ENCODE measurements at places on chromosomes 12 and 14. TPM values are rescaled to one million over a fixed set of nuclear protein-coding genes. Genes with fewer than 3 reads are reported as not detected.

DNA sequence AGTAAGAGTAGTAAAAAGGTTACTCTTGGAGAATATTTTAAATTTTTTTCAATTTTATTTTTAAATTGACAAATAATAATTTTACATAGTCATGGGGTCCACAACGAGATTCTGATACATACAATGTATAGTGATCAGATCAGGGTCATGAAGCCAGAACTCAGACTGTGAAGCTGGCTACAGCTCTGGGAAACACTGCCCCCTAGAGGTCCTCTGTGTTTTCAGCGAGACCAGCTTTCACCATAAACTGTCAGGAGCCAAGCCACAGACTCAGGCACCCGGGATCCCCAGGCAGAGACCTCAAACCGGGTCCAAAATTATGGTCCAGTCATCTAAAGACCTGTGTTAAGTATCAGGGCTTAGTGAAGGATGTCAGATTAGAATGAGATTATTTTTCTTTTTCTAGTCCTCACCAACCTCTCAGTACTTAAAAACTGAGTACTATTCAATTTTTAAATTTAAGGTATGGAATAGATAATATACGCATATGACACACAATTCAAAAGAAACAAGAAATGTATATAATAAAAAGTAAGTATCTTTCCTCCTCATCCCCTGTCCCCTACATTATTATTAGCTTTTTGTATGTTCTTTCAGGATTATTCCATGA is 397.1 kb downstream of the MDGA2 start:
- DNase-seq: no peak
- H3K4me1 ChIP-seq: no peaks in the 10 kb centered on the region
- no peaks in the 10 kb centered on the region for H3K27me3 ChIP-seq
- H3K27ac ChIP-seq: no peak overlapping the region

- H3K4me1 ChIP-seq: no peaks in the 10 kb centered on the region
- H3K27ac ChIP-seq: no peak overlapping the region
Measured at GRCh38 chr12:9895215-9895971, 14.1 kb downstream of the KLRF2 start.

DNA sequence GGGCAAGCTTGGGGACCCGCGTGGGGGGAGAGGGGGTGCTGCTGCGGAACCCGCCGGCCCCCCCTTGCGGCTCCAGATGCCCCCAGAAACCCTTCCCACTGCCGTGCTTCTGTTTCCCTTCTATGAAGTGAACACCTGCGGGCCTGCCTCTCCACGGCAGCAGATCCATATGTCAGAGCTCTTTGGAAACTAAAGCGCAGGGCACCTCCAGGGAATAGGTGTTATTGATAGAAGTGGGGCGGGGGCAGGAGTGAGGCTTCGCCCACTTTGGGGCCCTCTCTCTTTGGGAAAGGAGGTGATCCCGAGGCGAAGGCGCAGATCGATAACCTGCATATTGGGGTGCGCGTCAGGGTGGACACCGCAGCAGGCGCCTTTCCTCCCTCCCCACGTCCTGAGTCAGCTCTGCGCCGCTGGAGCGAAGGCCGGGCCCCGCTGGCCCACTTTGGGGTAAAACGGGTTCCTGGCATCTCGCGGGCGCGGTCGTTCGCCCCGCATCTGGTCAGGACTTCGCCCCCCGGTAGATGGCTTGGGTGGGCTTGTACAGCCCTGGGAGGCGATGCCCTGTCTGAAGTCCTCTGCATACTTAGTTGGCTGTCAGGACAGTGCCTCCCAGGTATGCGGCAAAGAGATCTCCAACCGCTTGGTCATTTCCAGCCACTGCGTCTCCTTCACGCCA is 524 bp downstream of the KMT5A start:
- no peaks in the 10 kb centered on the region for H3K36me3 ChIP-seq
- H3K27ac ChIP-seq: peak overlapping the region; percentile 79
- no peaks in the 10 kb centered on the region for H3K27me3 ChIP-seq
- H3K4me3 ChIP-seq: peak overlapping the region; percentile 49
- DNase-seq: no peak

DNA sequence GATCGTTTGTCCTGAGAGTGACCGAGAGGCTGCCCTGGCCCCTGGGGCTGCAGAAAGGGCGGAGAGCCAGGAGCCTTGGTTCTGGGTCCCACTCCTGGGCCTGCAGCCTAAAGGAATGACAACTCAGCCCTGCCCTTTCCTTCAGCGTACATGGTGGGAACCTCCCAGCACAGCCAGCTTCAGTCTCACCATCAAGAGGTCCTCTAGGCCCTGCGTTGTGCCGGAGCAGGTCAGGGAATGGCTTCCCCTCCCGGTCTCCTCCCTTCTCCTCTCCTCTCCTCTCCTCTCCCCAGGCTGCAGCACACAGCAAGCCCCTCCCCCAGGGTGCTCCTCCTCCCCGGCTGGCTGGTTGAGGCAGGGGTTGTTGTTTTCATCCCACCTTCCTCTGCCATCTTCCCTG is 44.6 kb upstream of the TUNAR start:
- no peak overlapping the region for H3K4me3 ChIP-seq
- H3K27ac ChIP-seq: no peak overlapping the region
- no peaks in the 10 kb centered on the region for H3K36me3 ChIP-seq

DNA sequence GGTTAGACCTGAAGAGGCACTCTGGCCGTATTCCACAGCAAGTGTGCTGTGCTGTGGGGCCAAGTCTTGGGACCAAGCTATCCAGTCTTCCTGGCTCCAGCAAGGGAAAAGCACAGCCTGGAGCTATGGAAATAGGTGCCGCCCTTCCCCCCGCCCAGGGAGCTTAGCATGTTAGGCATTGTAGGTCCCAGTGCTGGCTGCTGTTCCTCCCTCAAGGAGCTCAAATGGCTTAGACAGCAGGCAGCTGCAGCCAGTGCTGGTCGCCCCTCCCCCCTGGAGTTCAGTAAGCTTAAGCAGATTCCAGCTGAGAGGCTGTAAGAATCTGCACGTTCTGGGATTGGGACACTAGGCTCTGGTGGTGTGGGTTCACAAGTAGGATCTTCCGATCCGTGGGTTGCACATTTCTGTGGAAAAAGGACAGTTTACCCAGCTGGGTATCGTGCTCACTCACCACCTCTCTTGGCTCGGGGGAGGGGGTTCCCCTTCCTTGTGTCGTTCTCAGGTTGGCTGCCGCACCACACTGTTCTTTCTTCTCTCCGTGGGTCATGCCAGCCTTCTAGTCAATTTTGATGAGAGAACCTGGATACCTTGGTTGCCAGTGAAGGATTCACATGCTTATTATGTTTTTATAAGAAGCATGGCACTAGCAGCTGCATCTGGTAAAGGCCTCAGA is 127.3 kb downstream of the CNTN1 start:
- no peak for DNase-seq
- no peaks in the 10 kb centered on the region for H3K36me3 ChIP-seq
- no peak overlapping the region for H3K4me3 ChIP-seq
- no peaks in the 10 kb centered on the region for H3K27me3 ChIP-seq

- H3K27ac ChIP-seq: peak overlapping the region; percentile 78
- H3K36me3 ChIP-seq: no peaks in the 10 kb centered on the region
- no peaks in the 10 kb centered on the region for H3K27me3 ChIP-seq
- H3K4me1 ChIP-seq: peaks cover 30% of the 10 kb centered on the region
Measured at GRCh38 chr12:108629824-108630476, 3.7 kb downstream of the SELPLG start.

GRCh38 chr14:68970038-68970612 is 9.0 kb downstream of the ACTN1 start:
- peak overlapping the region; percentile 55 for H3K27ac ChIP-seq
- DNase-seq: no peak
- no peak overlapping the region for H3K4me3 ChIP-seq
- no peaks in the 10 kb centered on the region for H3K27me3 ChIP-seq
- peaks cover 59% of the 10 kb centered on the region for H3K36me3 ChIP-seq
- peaks cover 84% of the 10 kb centered on the region for H3K4me1 ChIP-seq

DNA sequence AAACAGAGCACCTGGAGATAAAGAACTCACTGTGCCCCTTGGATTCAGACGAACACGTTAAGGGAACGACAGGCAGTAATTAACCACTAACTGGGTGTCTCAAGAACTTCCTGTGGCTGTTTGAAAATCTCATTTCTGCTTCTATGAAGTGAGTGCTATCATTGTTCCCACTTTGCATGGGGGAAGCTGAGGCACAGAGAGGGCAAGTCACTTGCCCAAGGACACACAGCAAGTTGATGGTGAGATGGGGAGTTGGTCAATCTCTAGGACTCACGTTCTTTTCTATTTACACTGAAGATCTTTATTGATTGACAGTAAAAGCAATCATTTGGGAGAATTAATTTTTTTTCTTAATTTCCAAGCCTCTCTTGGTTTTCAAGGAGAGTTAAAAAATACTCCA is 26.8 kb upstream of the LHX5 start:
- H3K27me3 ChIP-seq: peaks cover 4% of the 10 kb centered on the region
- H3K27ac ChIP-seq: no peak overlapping the region
- no peaks in the 10 kb centered on the region for H3K36me3 ChIP-seq
- H3K4me1 ChIP-seq: no peaks in the 10 kb centered on the region

The AP1G2 gene
- 2.9 TPM for total RNA-seq

The SIX1 gene
- total RNA-seq: 8.6 TPM

- DNase-seq: no peak
- H3K36me3 ChIP-seq: no peaks in the 10 kb centered on the region
- no peaks in the 10 kb centered on the region for H3K27me3 ChIP-seq
- H3K4me3 ChIP-seq: no peak overlapping the region
- H3K27ac ChIP-seq: no peak overlapping the region
Measured at GRCh38 chr12:79486154-79486553, 204.6 kb downstream of the PAWR start.

The OR6C1 gene
- total RNA-seq: not detected

DNA sequence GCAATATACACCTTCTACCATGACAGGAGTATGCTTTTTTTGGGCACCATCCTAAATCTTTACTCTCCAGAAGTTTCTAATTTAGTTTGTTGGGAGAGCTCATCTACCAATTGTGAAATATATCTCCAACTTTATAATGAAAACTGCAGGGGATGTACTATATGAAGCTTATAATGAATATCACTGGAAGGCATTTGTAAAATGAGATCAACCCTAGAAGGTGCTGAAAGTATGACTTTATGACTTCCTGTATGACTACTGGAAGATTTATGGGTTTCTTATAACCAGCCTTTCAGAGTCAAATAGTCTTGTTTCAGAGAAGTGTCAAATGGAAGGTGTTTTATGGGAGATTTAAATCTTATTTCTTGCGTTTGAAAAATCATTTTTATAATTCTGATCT is 122.9 kb downstream of the MYRFL start:
- H3K27ac ChIP-seq: no peak overlapping the region
- H3K27me3 ChIP-seq: no peaks in the 10 kb centered on the region
- no peaks in the 10 kb centered on the region for H3K36me3 ChIP-seq
- no peak for DNase-seq
- H3K4me3 ChIP-seq: no peak overlapping the region

DNA sequence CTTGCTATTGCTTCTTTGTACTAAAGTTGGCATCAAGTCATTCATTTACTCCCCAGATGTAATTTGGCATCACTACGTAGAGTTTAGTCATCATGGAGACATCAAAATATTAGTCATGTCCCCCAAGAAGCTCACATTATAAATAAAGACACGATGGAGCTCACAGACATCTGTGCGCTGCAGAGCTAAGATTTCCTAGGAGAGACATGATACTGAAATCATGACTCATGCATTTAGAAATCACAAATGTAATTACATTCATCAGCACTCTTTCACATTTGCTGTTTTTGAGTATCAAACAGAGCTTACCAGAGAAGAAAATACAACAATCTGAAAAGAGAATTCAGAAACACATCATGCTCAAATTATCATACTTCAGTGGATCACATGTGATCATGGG is 169.8 kb downstream of the LRIG3 start:
- H3K27me3 ChIP-seq: no peaks in the 10 kb centered on the region
- H3K27ac ChIP-seq: no peak overlapping the region
- no peak overlapping the region for H3K4me3 ChIP-seq
- no peaks in the 10 kb centered on the region for H3K4me1 ChIP-seq
- H3K36me3 ChIP-seq: no peaks in the 10 kb centered on the region
- DNase-seq: peak; percentile 98

- H3K27me3 ChIP-seq: no peaks in the 10 kb centered on the region
- H3K36me3 ChIP-seq: no peaks in the 10 kb centered on the region
- no peak overlapping the region for H3K4me3 ChIP-seq
- no peaks in the 10 kb centered on the region for H3K4me1 ChIP-seq
- no peak for DNase-seq
Measured at GRCh38 chr12:121184425-121184824, 25.5 kb upstream of the P2RX4 start.

DNA sequence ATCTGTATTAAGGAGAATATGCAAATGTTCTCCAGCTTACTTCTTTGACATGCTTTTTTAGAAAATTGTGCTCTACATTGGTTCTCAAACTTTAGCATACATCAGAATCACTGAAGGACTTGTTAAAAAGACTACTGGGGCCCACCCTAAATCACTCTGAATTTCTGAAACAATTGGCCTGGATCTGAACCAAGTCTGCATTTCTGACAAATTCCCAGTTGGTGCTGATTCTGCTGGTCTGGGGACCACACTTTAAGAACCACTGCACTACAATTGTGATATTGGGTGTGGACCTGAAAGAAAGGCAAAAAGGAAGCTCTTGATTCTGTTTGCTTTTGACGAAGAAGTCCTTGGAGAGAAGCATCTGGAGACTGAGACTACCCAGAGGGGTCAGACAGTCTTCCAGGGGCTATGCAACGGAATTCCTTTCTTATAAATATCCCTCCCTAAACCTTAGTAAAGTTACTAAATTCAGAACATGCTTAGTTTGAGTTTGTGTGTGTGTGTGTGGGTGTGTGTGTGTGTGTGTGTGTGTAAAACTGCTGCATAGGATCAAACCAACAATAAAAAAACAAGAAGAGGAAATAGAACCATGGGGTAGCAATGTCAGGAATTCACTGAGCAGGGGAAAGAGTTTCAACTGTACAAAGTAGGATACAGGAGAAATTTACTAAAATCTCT is 36.8 kb downstream of the EAPP start:
- H3K27ac ChIP-seq: peak overlapping the region; percentile 72
- H3K36me3 ChIP-seq: no peaks in the 10 kb centered on the region
- no peaks in the 10 kb centered on the region for H3K27me3 ChIP-seq
- no peak overlapping the region for H3K4me3 ChIP-seq
- peak; percentile 49 for DNase-seq

GRCh38 chr12:96170328-96170727 is 23.8 kb upstream of the ELK3 start:
- no peaks in the 10 kb centered on the region for H3K36me3 ChIP-seq
- peaks cover 5% of the 10 kb centered on the region for H3K27me3 ChIP-seq
- no peak for DNase-seq

- no peak overlapping the region for H3K4me3 ChIP-seq
- peak overlapping the region; percentile 8 for H3K27ac ChIP-seq
- peak; percentile 70 for DNase-seq
Measured at GRCh38 chr14:36238666-36239363, 62.3 kb upstream of the PTCSC3 start.

DNA sequence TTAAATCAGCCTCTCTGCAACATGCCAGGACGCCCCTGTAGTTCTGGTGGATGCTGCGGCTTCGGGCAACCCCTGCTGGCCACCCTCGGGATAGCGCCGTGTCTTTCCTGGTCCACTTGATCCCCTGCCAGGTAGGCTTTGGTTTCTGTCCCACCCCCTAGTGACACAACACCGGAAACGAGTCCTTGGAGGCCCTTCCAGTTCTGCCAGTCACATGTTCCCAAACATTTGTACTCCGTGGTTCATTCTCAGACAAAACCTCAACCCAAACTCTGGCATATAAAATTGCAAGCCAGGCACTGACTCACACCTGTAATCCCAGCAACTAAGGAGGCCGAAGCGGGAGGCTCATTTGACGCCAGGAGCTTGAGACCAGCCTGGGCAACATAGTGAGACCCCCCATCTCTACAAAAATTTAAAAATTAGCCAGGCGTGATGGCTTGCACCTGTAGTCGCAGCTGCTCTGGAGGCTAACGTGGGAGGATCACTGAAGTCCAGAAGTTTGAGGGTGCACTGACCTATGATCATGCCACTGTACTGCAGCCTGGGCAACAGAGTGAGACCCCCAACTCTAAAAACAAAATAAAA is 37.0 kb downstream of the RASAL1 start:
- H3K4me3 ChIP-seq: no peak overlapping the region
- no peaks in the 10 kb centered on the region for H3K4me1 ChIP-seq
- peak; percentile 63 for DNase-seq
- H3K36me3 ChIP-seq: no peaks in the 10 kb centered on the region
- H3K27me3 ChIP-seq: peaks cover 3% of the 10 kb centered on the region

The PTCSC3 gene
- not detected for total RNA-seq

Data from IMR-90 (cell line).